ENCODE measurements at places on chromosomes 3 and 15. TPM values are rescaled to one million over a fixed set of nuclear protein-coding genes. Genes with fewer than 3 reads are reported as not detected.

Gene FEZF2
- total RNA-seq: not detected

Gene TRPC1
- 51.9 TPM for total RNA-seq

Gene PHC3
- total RNA-seq: 30.1 TPM

Gene DLL4
- 0.66 TPM for total RNA-seq

Gene OR5K2
- total RNA-seq: not detected

Gene MYZAP
- 1.6 TPM for total RNA-seq

Gene HRH1
- 11.4 TPM for total RNA-seq

Gene ISG20
- total RNA-seq: 4.2 TPM

Gene IL1RAP
- total RNA-seq: 9.7 TPM

Gene BLM
- total RNA-seq: 9.7 TPM

All from uterine smooth muscle cell (primary cell).